ENCODE measurements at places on chromosomes 16 and 17.

- DNase-seq, result no peak
These were observed 73.5 kb downstream of the FOXL1 start for GRCh38 chr16:86651823-86652222.

DNA sequence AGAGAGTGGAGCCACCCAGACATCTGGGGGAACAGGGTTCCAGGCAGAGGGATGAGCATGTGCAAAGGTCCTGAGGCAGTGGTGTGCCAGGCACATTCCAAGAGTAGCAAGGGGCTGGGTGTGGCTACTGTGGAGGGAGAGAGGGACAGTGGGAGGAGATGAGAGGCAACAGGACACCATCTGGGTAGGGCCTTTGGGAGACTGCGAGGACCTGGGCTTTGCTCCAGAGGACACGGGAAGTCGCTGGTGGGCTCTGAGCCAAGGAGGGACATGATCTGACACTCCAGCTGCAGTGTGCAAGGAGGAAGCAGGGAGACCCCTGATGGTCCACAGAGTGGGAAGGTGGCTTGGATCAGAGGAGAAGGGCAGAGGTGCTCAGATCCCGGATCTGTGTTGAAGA, 56.7 kb upstream of the MED9 start:
- DNase-seq, result no peak

GRCh38 chr16:56815721-56816120, 49.3 kb upstream of the SLC12A3 start:
- DNase-seq, result no peak

GRCh38 chr17:60421273-60422161, 772 bp upstream of the CHCT1 start:
- peak; percentile 45 for DNase-seq

- DNase-seq, result no peak
These were observed 3.1 kb downstream of the NOTUM start for GRCh38 chr17:81957691-81958432.

- DNase-seq, result no peak
These were observed 236.3 kb downstream of the KCNJ2 start for GRCh38 chr17:70405492-70406220.

DNA sequence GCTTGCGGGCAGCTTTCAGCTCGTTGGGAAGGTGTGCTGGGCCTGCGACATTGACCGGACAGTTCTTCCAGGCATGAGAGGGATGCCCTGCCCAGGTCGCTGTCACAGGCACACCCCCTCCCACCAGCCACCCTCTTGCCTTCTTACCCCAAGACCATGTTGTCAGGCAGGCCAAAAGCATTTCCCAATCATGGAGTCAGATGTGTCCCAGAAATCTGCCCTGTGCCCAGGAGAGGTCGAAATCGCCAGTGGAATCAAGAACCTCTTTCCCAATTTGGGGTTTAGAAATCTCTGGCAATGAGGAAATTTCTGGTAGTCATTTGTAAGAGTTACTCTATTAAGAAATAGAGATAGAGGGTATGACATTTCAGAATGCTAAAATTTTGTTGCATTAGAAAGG, 177.1 kb downstream of the RAB11FIP4 start:
- no peak for DNase-seq

- DNase-seq, result no peak
These were observed 35.4 kb downstream of the SLC6A4 start for GRCh38 chr17:30200106-30200505.

GRCh38 chr17:65023791-65024190, 32.7 kb downstream of the GNA13 start:
- no peak for DNase-seq

GRCh38 chr16:68283801-68284598, 19.7 kb downstream of the SLC7A6 start:
- no peak for DNase-seq

GRCh38 chr17:82668631-82669099, 20.4 kb upstream of the WDR45B start:
- no peak for DNase-seq

DNA sequence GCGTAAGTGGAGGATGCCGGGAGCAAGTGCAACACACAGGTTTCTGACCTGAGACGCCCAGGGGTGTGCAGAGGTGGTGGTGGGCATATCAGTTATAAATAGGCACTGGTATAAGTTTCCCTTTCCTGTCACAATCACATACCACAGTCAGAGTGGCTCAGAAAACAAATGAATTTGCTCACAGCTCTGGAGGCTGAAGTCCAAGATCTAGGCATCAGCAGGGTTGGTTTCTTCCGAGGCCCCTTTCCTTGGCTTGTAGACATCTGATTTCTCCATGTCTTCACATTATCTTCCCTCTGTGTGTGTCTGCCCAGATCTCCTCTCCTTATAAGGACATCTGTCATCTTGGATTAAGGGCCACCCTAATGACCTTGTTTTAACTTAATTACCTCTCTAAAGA, 250.5 kb upstream of the TNRC6C start:
- no peak for DNase-seq

- DNase-seq, result no peak
These were observed 35.7 kb downstream of the ESRP2 start for GRCh38 chr16:68200088-68200783.

DNA sequence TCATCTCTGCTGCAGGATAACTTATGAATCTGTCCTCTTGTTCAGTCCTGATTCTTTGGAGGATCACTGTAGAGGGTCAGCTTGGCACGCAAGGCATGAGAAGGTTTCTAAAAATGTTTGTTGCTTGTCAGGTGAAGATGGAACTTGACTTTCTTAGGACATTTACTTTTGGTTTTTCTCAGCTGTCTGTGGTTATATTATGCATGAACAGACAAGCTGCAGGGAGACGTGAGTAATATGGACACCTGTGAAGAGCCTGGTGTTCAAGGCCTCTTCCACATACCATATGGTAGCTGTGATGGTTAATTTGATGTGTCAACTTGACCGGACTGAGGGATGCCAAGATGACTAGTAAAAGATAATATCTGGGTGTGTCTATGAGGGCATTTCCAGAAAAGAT, 270.2 kb upstream of the CPHXL start:
- DNase-seq, result no peak

DNA sequence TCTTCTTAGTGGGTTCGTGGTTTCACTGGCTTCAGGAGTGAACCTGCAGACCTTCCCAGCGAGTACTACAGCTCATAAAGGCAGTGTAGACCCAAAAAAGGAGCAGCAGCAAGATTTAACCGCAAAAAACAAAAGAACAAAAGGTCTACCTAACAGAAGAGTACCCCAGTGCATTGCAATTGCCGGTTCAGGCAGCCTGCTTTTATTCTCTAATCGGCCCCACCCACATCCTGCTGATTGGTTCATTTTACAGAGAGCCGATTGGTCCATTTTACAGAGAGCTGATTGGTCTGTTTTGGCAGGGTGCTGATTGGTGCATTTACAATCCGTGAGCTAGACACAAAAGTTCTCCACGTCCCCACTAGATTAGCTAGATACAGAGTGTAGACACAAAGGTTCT, 2.0 kb upstream of the ARRB2 start:
- DNase-seq, result peak; percentile 26

Data from stimulated activated CD8-positive, alpha-beta memory T cell treated with anti-CD3 and anti-CD28 coated beads, Interleukin-7, amount 100 ng/mL, for 4 hours (primary cell).